ENCODE measurements at places on chromosomes 7 and 10.

GRCh38 chr10:128463991-128464760 is 338.0 kb upstream of the MKI67 start:
- no peak for DNase-seq

GRCh38 chr10:50624866-50625501 is 1.2 kb upstream of the SGMS1 start:
- peak; percentile 64 for DNase-seq

GRCh38 chr7:118151671-118152070 is 32.3 kb upstream of the LSM8 start:
- DNase-seq: no peak

GRCh38 chr7:158192956-158193355 is 394.7 kb downstream of the PTPRN2 start:
- no peak for DNase-seq

GRCh38 chr7:152624228-152624627 is 51.7 kb downstream of the XRCC2 start:
- DNase-seq: no peak

- DNase-seq: no peak
These were observed 821.0 kb upstream of the IGFBP3 start for GRCh38 chr7:46741938-46742540.

- DNase-seq: no peak
These were observed 130.6 kb downstream of the WDR11 start for GRCh38 chr10:120981601-120982391.

GRCh38 chr7:43443381-43443780 is 139.5 kb upstream of the STK17A start:
- no peak for DNase-seq

DNA sequence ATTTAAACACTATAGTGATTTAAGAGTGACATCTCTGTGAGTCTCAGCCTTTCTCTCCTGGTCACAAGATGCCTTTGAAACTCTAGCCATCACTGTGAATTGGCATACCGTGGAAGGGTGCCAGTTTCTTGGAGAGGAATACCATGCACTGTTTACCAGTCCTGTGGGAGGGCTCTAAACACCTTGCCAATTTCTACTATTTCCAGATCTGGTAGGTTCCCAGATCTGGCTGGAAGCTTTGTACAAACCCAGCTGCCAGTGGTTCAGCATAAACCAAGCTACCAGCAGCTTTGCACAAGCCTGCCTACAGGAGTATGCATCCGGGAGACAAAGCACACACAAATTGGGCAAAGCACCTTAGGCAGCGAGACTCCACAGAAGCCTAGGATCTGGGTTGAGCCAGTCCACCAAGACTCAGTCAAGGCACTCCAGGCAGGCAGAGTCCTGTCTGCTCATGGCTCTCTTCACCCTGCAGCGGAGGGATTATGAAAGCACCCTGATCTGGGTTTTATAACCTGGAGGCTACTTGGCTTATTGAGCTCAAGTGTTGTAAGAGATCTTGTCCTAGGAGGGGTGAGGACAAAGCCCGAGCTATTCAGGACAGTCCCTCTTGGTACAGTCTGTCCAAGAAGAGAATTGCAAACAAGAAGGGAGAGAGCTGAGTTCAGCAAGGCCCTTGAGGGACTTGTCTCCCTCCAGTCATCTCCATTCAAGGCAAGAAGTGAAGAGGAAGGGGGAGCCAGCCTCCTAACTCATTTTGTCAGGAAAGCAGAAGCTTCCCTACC is 23.6 kb downstream of the MCM10 start:
- no peak for DNase-seq

DNA sequence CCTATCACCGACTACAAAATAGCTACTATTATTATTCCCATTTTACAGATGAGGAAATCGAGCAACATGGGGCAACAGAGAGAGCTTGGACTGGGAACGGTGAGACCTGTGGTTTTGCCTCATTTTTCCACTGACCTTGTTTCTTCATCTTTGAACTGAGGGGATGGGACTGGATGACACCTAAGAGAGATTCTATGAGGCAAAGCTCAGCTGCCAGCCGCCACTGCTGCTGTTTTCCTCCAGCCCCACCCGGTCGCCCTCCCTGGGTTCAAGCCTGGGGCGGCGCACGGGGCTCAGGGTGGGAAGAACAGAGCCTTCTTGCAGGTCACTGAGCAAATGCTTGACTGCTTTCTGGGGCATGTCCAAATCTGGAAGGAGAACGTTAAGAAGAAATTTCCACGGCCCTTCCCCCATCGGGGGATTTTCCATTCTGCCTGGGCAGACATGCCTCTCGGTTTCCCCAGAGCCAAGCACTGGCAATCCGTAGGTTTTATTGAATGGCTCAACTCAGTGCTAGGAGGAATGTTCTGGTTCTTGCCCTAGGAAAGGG is 12.3 kb downstream of the DDIT4 start:
- no peak for DNase-seq

GRCh38 chr10:92011560-92012214 is 88.1 kb downstream of the BTAF1 start:
- no peak for DNase-seq

- DNase-seq: no peak
These were observed 185.6 kb downstream of the ANK3 start for GRCh38 chr10:60203993-60204618.

GRCh38 chr7:24724451-24725190 is 32.6 kb downstream of the GSDME start:
- DNase-seq: no peak

DNA sequence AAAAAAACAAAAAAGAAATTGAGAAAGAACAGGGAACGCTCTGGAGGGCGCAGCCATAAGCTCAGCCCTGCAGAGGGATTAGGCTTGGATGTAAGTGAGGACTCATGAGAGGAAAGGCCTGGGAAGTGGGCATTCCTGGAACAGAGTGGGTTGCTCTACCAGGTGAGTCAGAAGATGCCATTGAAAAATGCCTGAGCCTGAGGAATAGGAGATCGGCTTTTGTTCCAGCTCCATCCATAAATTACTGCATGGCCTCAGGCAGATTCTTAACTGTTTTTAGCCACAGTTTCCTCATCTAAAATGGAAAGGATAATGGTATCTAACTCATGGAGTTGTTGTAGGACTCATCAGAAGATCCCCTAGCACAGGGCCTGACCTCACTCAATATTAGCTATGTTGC is 1.1 kb upstream of the RGR start:
- DNase-seq: no peak

DNA sequence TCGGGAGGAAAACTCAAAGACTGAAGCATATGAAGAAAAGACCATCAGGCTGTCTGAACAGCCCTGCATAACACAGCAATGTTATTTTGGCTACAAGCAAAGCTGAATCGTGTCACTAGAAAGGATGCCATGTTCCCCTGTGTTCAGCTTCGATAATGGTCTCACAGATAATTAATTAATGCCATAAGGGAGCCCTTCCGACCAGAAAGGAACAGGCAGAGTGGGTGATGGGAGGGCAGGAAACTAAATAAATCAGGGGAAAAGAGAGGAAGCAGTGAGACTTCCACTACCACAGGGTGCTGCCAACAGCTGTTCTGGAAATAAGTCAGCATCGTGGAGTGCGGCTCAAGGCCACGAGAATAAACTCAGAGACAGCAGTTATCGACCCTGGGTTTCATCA is 3.2 kb downstream of the PTPRN2 start:
- DNase-seq: no peak

GRCh38 chr10:103545366-103545765 is 51.9 kb downstream of the NEURL1 start:
- no peak for DNase-seq

- no peak for DNase-seq
These were observed 578.1 kb downstream of the LRMDA start for GRCh38 chr10:76009531-76009930.

- no peak for DNase-seq
These were observed 594.9 kb downstream of the REEP3 start for GRCh38 chr10:64115908-64116643.

DNA sequence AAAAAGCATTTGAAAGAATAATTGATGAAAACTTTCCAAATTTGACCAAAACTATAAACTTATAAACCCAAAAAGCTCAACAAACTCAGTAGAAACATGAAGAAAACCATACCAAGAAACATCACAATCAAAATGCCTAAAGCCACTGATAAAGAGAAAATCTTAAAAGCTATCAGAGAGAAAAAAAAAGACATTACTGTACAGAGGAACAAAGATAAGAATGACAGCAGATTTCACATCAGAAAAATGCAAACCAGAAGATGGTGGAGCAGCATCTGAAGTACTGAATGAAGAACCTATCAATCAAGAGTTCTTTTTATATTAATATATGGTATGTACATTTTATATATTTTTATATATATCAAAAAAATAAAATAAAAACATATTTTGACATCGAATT is 2.4 kb upstream of the GPAM start:
- DNase-seq: no peak

DNA sequence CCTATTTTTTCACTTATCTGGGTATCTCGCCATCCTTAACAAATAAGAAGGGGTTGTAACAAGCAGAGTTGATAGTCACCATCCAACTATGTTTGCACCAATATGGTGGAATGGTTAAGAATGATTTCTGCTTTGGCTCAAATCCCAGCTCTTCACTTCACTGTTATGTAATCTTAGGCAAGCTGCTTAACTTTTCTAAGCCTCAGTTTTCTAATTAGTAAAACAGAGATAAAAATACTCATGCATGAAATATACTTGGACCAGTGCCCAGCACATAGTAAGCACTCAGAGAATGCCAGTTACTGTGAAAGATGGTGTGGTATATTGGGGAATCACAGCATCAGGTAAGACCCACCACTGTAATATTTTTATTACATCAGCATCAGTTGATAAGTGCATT is 33.6 kb downstream of the ABCB1 start:
- no peak for DNase-seq

DNA sequence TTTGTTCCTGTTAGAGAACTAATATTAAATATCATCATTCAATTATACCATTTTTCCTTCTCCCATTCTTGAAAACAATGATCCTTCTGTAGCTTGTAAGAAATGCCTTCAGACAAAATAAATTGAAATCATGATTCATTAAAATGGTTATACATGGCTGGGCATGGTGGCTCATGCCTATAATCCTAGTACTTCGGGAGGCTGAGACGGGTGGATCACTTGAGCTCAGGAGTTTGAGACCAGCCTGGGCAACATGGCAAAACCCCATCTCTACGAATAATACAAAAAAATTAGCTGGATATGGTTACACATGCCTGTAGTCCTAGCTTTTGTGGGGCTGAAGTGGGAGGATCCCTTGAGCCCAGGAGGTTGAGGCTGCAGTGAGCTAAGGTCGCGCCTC is 13.0 kb downstream of the CD36 start:
- DNase-seq: no peak

- DNase-seq: no peak
These were observed 466.1 kb downstream of the PARD3 start for GRCh38 chr10:34348917-34349485.

GRCh38 chr7:157016352-157017041 is 6.0 kb upstream of the MNX1 start:
- peak; percentile 54 for DNase-seq

- DNase-seq: no peak
These were observed 106.1 kb upstream of the KMT2C start for GRCh38 chr7:152541892-152542291.

GRCh38 chr10:48430402-48430993 is 124.0 kb downstream of the MAPK8 start:
- no peak for DNase-seq

DNA sequence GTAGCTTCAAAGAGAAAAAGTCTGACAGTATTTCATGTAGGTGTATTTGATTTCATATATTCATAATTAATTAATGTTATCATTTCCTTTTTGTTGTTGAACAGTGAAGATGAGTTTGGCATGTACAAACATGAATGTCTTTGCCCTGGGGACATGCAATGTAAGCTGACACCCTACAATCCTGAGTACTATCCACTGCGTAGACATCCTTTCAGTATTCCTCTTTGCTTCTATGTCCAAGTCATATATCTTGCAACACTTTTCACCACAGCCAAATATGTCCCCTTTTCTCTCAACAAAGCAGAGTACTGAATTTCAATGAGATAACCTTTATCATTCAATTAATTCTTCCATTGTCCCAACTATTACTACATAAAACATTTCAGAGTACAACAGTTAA is 93.6 kb downstream of the GPR37 start:
- no peak for DNase-seq

GRCh38 chr10:96598846-96599245 is 12.0 kb upstream of the TM9SF3 start:
- no peak for DNase-seq

DNA sequence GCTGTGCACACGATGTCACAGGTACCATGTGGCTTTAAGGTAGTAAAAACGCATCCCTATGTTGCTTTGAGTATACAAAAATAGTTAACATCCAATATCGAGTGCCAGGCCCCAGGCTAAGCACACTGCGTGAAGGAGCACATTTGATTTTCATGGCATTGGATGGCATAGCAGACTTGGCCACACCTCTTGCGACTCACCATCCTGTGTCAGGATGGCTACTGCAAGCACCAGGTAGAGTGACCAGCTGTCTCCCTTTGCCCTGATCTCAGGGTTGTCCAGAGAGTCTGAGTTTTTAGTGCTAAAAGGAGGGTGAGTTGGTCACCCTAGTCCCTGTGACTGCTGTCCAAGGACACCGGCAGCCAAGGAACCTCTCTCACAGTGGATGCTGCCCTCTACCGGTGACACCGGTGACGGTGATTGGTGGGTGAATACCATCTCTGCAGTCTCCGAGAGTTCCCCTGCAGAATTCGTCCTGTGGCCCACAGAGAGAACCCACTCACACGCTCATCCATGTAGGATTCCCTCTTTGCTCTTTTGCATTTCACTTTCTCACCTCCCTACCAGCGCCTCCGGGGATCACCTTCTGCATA is 76.1 kb downstream of the BICC1 start:
- DNase-seq: no peak

- DNase-seq: no peak
These were observed 213.1 kb downstream of the EMX2 start for GRCh38 chr10:117755659-117756014.

GRCh38 chr10:132391676-132392020 is 5.4 kb upstream of the PWWP2B start:
- no peak for DNase-seq

DNA sequence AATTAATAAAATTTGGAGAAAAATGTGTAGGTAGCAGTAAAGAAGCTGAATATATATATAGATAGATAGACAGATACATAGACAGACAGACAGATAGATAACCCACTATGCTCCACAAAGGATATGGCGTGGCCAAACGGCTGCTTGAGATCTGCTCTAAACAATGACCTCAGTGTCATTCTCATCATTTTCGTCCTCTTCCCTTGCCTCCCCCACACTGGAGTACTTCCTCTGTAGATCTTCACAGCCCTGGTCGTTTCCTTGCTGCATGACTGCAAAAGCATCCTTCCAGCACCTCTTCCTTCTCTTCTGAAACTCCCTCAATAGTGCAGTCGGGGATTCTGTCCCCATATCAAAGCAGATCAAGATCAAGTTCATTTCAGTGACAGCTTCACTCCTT is 35.6 kb upstream of the ATP6V0A4 start:
- no peak for DNase-seq

GRCh38 chr10:1163831-1164230 is 107.6 kb downstream of the WDR37 start:
- DNase-seq: no peak

GRCh38 chr10:83153714-83154113 is 985.6 kb upstream of the GHITM start:
- DNase-seq: no peak

Data from GM18507 (cell line).